ENCODE measurements at places on chromosomes 7 and 10.

- no peak for DNase-seq
Measured at GRCh38 chr10:11715815-11716494, 26.2 kb upstream of the ECHDC3 start.

DNA sequence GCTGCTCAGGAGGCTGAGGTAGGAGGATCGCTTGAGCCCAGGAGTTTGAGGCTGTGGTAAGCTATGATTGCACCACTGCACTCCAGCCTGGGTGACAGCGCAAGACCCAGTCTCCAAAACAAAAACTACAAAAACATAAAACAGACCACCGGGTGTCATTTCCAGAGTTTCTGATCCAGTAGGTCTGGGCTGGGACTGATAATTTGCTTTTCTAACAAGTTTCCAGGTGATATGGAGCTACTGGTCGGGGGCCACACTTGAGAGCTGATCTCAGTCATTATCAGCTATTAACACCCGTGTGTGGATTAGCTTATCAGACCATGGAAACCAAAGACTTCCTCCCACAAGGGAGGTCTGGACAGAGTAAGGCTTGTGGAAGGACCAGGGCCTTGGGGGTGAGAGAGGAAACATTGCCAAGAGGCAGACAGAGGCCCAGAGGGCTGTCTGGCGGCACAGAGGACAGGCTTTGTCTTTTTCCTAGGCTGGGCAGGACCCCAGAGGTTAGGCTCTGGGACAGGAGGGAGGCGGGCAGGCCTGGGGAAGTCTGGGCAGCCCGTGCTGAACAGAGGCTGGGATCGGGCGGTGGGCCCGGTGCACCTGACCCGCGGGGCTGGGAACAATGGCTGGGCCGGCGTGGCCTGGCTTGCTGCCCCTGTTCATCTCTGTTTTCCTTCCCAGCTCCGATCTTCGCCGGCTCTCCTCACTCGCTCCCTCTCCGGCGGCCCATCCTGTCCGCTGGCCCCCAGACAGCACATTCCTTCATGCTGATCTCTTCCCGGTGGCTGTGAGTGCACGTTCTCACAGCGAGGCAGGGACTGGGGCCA lies 25.2 kb downstream of the TMEM270 start:
- peak; percentile 94 for DNase-seq

DNA sequence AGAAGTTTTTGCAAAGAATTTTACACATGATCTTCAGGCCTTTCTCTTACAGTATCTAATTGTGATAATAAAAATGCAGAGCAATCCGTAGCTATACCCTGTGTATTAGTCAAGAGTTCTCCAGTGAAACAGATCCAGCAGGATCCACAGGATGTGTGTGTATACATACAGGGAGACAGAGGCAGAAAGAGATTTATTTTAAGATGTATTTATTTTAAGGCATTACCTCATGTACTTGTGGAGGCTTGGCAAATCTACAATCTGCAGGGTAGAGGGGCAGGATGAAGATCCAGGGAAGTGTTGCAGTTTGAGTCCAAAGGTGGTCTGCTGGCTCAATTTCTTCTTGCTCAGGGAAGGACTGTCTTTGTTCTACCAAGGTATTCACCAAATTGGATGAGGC lies 41.7 kb downstream of the ARHGAP12 start:
- DNase-seq: no peak

DNA sequence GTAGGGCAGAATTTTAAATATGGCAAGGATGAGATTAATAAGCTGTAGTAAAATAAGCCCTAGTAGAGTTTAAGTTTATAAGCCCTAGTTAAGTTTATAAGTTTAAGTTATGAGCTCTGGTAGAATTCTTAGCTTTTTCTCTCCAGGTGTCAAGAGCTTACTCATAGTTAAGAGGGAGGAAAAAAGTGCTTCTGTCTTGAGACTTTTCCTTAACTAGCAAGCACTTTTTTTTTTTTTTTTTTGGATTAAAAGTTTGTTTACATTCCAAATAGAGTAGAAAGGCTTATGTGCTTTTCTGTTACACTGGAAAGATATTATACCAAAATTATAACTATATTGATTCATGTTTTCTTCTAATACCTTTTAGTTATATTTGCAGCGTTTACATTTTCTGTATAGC lies 25.5 kb upstream of the MPP7 start:
- no peak for DNase-seq

GRCh38 chr7:24812305-24812945 lies 55.2 kb upstream of the GSDME start:
- peak; percentile 76 for DNase-seq

GRCh38 chr7:144531181-144531580 lies 127.7 kb upstream of the NOBOX start:
- no peak for DNase-seq

DNA sequence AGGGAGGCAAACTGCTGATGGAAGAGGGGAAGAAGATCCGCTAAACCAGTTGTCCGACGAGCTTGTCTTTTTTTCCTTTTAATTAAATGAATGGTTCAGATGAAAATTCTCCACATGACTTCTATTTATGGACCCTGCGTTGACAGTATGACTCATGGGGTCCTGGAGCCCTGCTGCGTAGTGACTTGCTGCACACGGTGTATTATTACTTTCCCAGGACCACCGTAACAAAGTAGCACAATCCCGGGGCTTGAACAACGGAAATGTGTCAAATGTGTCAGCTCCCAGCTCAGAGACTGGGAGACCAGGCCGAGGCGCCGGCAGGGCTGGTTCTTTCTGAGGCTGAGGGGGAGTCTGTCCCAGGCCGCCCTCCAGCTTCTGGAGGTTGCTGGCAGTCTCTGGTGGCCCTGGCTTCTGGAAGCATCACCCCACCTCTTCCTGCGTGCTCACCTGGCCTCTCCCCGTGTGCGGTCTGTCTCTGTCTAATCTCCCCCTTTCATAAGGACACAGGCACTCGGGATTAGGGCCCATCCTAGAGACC lies 33.8 kb upstream of the MNX1 start:
- DNase-seq: no peak

- DNase-seq: no peak
Measured at GRCh38 chr7:91286432-91286831, 22.2 kb downstream of the FZD1 start.

DNA sequence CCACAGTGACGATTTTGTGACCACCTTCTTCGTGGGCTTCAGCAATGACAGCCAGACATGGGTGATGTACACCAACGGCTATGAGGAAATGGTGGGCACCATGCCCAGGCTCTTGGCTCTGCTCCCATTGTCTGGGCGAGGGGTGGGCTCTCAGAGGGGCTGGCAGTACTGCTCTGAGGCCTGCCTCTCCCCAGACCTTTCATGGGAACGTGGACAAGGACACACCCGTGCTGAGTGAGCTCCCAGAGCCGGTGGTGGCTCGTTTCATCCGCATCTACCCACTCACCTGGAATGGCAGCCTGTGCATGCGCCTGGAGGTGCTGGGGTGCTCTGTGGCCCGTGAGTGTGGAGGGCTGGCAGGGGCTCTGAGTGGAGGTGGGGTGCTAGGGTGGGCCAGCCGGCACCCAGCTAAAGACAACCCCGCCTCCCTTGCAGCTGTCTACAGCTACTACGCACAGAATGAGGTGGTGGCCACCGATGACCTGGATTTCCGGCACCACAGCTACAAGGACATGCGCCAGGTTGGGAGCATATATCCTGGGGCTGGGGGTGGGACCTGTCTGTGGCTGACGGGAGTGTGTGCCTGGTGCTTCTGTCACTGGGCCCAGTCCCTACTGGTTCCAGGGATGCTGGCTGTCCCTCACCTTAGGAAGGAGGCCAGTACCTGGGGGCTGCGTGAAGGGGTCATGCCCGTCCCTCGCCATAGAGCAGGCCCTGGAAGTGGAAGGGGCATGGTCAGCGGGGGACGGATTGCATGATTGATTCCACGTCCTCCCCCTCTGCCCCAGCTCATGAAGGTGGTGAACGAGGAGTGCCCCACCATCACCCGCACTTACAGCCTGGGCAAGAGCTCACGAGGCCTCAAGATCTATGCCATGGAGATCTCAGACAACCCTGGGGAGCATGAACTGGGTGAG lies 6.8 kb downstream of the AEBP1 start:
- DNase-seq: no peak

GRCh38 chr10:14665304-14665703 lies 109.4 kb downstream of the FAM107B start:
- no peak for DNase-seq

GRCh38 chr7:12091231-12091630 lies 119.9 kb upstream of the TMEM106B start:
- no peak for DNase-seq

GRCh38 chr10:62917475-62918238 lies 101.5 kb upstream of the EGR2 start:
- no peak for DNase-seq

GRCh38 chr7:130400120-130400572 lies 19.9 kb downstream of the CPA1 start:
- DNase-seq: no peak

DNA sequence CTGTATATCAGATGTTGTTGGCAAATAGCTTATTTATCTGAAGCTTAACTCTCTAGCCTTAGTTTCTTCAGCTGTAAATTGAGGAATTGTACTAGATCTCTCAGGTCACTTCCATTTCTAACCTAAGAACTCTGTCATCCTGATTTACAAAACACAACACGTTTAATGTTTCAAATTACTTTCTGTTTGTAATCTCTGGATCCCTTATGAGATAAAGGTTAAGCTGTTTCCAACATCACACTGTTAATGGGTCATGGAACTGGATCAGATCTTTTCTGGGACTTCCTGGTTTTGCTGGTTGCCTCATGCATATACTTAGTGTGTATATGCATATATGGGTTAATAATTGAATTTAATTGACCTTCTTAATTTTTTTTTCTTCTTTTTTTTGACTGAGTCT lies 9.9 kb downstream of the SAMD8 start:
- peak; percentile 16 for DNase-seq

- DNase-seq: no peak
Measured at GRCh38 chr10:10044922-10045764, 972.5 kb upstream of the CELF2 start.

- DNase-seq: no peak
Measured at GRCh38 chr7:152967958-152968357, 208.4 kb downstream of the ACTR3B start.

GRCh38 chr10:90674928-90675327 lies 182.9 kb downstream of the HTR7 start:
- DNase-seq: no peak

- DNase-seq: no peak
Measured at GRCh38 chr7:317643-318405, 27.9 kb downstream of the FOXL3 start.

DNA sequence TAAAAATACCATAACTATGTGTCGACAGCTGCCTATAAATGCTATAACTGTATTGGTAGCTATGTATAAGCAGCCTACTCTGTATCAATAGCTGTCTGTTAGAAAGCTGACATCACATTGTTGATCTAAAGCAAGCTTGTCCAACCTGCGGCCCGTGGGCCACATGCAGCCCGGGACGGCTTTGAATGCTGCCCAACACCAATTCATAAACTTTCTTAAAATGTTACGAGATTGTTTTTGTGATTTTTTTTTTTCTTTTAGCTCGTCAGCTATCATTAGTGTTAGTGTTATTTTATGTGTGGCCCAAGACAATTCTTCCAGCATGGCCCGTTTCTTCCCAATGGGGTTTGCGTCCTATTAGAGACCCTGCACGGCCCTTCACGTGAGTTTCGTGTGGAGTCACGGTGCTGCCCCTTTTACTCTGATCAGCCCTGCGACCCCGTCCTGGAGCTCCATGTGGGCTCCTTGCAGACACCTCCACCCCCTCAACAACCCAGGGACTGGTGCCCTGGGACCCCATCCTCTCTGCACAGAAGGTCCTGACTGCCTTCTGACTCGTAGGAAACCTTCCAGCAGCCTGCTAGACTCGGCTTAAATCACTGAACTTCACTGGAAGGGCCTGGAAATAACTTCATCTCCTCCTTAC lies 4.5 kb upstream of the PRKAR1B start:
- DNase-seq: no peak

GRCh38 chr7:50393547-50394252 lies 56.5 kb downstream of the FIGNL1 start:
- peak; percentile 83 for DNase-seq

DNA sequence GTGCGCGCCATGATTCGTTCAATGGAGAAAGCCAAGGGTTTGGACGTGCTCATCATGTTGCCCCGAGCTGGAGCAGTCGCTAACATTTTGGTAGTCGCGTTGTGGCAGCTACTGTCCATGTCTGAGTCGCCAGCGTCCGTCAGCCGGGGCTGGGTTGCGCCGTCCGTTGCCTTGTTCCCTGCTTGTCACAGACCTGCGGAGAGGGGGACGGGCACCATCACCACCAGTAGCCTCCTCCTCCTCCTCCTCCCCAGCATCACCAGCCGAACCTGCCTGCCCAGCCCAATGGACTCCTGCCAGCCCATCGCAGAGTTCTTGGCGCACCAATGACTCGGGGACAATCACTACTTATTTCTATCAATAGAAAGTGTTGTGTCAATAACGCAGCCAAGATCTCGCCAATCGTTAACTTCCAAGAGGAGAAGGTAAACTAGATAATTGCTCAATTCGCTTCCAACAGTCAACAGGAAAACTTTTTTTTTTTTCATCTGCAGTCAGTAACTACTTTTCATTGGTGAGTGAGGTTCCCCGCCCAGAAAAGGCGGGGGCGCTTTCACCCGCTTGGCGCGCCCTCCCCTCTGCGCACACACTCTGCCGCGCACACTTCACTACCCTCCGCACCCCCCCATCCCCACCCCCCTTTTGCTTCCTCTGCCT lies at the start of gene FEZF1:
Gene FEZF1, minus strand, starts transcription at position 432 of the 657 bp plus-strand sequence. Its CDS starts 313 bp downstream, at position 119.
- DNase-seq: no peak

DNA sequence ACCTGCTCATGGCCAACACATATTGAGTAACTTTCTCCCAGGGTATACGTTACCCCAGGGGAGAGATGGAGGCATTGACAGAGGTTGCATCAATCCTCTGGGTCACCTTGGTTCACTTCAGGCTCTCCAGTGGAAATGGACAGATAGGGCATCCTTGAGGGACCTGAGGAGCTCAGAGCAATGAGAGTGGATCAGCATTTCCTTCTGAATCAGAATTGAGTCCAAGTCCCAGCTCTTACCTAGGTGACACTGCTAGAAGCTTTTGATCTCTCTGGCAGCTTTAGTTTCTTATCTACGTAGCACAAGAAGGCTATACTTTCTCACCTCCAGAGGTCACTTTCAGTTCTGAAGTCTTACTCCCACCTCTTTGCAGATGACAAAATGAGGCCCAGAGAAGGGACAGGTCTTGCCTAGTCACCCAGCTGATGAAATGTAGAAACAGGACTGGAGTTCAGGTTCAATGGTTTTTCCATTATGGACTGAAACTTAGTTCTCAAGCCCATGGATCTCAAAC lies 35.2 kb downstream of the PANK1 start:
- DNase-seq: peak; percentile 51

GRCh38 chr7:115748123-115748738 lies 282.3 kb downstream of the TFEC start:
- no peak for DNase-seq

DNA sequence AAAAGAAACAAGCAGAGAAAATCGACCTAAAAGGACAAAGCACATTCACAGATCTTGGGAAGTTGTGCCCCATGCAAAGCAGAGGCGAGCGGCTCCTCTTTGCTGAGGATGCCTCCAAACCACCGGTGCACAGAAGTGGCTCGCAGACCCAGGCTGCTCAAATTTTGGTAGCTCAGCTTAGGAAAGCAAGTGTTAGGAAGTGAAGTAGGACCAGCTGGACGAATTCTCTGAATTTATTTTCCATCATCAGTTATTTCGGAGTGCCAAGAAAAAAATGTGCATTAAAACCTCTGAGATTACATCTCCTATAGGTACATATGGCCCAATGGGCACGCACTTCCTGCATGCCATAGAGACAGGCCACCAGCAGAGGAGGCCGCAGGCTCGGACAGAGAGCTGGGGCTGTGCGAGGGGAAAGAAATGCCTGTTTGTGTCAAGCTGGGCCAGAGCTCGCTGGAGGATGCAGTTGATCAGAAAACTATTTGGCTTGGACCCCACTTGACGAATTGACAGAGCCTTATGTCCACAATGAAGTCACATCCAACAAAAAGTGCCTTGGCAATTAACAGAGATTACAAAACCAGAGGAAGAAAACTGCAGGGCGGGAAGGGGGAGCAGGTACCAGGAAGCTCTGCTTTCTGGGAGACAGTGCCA lies 122.3 kb upstream of the LYZL2 start:
- DNase-seq: peak; percentile 65
